ENCODE measurements at places on chromosomes 3 and 15. TPM values are rescaled to one million over a fixed set of nuclear protein-coding genes. Genes with fewer than 3 reads are reported as not detected.

DNA sequence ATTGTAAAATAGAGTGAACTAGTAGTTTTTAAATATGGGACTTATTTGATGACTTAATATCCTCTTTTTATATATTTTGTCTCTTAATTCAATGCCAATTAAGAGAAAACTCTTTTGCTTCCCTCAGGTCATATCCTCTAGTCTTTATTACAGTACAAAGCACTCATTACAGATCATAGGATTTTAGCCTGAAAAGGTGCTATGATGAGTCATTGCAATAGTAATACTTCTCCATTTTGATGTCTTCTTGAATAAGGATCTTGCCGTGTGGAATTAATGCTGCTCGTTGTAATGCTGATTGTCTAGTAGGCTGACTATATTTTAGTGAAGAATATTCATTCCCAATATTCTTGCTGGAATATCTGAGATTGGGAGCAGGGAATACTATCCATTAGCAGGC, 612.2 kb upstream of the GOLIM4 start:
- H3K27ac ChIP-seq = no peak overlapping the region
- H3K4me3 ChIP-seq = no peak overlapping the region
- H3K36me3 ChIP-seq = no peaks in the 10 kb centered on the region
- DNase-seq = no peak

- H3K4me1 ChIP-seq = peaks cover 5% of the 10 kb centered on the region
- no peaks in the 10 kb centered on the region for H3K27me3 ChIP-seq
- H3K27ac ChIP-seq = no peak overlapping the region
- no peak overlapping the region for H3K4me3 ChIP-seq
- no peaks in the 10 kb centered on the region for H3K36me3 ChIP-seq
Observed at GRCh38 chr3:15606434-15606891, 4.9 kb downstream of the BTD start.

DNA sequence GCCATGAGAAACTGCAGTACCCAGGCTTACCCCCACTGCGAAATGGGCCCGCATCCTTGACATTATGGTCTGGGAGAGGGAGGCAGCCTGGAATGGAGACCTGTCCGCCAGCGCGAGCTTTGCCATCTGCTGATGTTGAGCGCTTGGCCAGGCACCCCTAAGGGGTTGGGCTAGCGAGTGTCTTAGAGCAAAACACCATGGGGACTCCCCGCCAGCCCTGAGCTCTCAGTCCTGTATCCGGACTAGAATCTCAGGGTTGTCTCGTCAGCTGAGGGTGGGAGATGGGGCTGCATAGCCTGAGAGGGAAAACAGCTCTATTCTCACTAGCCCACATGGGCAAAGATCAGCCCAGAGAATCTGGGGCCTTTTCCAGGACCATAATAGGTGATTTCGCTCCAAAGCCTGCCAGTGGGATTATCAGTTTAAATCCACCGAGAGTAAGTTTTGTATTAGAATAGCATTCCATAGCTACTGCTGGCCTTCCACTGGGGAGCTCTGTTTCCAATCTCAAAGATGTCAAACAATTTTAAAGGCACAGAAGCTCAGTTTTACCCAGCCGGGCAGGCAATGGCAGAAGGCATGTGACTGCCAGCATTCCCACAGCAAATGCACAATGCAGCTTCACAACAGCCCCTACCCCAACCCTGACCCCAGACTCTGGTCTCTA, 167.5 kb upstream of the TPM1 start:
- DNase-seq = no peak
- no peaks in the 10 kb centered on the region for H3K4me1 ChIP-seq
- no peak overlapping the region for H3K4me3 ChIP-seq
- H3K36me3 ChIP-seq = no peaks in the 10 kb centered on the region
- H3K27me3 ChIP-seq = no peaks in the 10 kb centered on the region

DNA sequence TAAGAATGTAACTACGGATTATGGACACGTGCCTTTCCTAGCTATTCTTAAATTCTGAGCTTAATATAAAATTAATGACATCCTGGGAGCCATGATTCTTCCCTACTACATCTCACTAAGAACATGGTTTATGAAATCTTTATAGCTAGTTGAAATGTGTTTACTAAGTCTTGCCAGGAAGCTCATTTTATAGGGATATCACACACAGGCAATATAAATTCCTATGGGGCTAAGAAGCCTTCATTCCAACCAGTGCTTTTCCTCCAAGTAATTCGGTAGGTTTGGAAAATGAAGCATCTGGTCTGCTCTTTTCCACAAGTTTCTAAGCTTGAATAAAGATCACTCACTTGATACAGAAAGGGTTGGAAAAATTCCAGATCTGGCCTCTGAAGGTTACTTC, 802.6 kb downstream of the FHIT start:
- H3K27ac ChIP-seq = no peak overlapping the region
- H3K36me3 ChIP-seq = no peaks in the 10 kb centered on the region
- DNase-seq = no peak
- no peak overlapping the region for H3K4me3 ChIP-seq

GRCh38 chr3:71636482-71636881, 53.0 kb upstream of the FOXP1 start:
- no peak overlapping the region for H3K4me3 ChIP-seq
- H3K36me3 ChIP-seq = no peaks in the 10 kb centered on the region
- no peaks in the 10 kb centered on the region for H3K27me3 ChIP-seq
- no peaks in the 10 kb centered on the region for H3K4me1 ChIP-seq

- H3K27me3 ChIP-seq = no peaks in the 10 kb centered on the region
- no peak overlapping the region for H3K27ac ChIP-seq
- no peaks in the 10 kb centered on the region for H3K4me1 ChIP-seq
- no peaks in the 10 kb centered on the region for H3K36me3 ChIP-seq
Observed at GRCh38 chr15:72970933-72971760, 81.1 kb upstream of the NEO1 start.

DNA sequence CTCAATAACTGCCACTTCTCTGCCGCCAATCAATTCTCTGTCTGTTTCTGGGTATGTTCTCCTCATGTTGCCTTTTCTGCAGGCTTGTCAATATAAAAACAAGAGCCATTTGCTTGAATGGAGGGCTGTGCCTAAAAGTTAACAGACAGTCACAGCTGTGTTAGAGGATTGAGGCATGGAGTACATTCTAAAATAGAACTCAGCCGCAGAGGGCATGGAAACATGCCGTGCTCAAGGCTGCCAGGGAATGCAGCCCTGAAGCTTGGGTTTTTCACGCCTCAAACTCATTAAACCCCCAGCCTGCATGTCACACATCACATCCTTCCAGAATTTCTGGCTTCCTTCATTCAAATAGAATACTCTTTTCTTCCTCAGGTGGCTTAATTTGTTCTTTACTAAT, 166.6 kb downstream of the TPRG1 start:
- no peak for DNase-seq
- H3K27ac ChIP-seq = no peak overlapping the region
- H3K4me3 ChIP-seq = no peak overlapping the region

DNA sequence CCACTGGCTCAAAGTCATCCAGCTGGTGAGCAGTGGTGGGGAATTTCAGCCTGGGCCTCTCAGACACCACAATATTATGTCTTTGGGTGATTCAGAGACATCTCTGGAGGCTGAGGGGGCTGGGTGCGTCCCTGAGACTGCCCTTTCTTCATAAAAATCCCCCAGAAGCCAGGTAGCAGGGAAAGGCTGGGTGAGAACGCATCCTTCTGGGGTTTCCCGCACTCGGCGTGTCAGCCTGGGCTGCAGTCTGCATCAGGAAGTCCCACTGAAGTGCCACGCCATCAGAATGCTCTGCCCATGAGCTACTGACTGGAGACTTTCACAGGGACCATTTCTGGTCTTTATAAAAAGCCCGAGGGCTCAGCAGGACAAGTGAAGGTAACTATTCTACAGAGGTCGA, 148.8 kb upstream of the SLC6A11 start:
- H3K4me3 ChIP-seq = no peak overlapping the region
- H3K27me3 ChIP-seq = peaks cover 3% of the 10 kb centered on the region
- H3K27ac ChIP-seq = no peak overlapping the region
- DNase-seq = no peak
- H3K4me1 ChIP-seq = no peaks in the 10 kb centered on the region

GRCh38 chr3:115835946-115836345, 212.6 kb downstream of the GAP43 start:
- H3K27ac ChIP-seq = no peak overlapping the region
- no peaks in the 10 kb centered on the region for H3K27me3 ChIP-seq
- no peak for DNase-seq
- H3K4me3 ChIP-seq = no peak overlapping the region

GRCh38 chr3:15241341-15241740, 35.3 kb downstream of the CAPN7 start:
- no peaks in the 10 kb centered on the region for H3K4me1 ChIP-seq
- H3K36me3 ChIP-seq = peaks cover 40% of the 10 kb centered on the region
- H3K4me3 ChIP-seq = no peak overlapping the region

GRCh38 chr3:74009961-74010844, 385.5 kb upstream of the PDZRN3 start:
- no peaks in the 10 kb centered on the region for H3K36me3 ChIP-seq
- no peak overlapping the region for H3K27ac ChIP-seq
- H3K27me3 ChIP-seq = no peaks in the 10 kb centered on the region
- no peaks in the 10 kb centered on the region for H3K4me1 ChIP-seq

DNA sequence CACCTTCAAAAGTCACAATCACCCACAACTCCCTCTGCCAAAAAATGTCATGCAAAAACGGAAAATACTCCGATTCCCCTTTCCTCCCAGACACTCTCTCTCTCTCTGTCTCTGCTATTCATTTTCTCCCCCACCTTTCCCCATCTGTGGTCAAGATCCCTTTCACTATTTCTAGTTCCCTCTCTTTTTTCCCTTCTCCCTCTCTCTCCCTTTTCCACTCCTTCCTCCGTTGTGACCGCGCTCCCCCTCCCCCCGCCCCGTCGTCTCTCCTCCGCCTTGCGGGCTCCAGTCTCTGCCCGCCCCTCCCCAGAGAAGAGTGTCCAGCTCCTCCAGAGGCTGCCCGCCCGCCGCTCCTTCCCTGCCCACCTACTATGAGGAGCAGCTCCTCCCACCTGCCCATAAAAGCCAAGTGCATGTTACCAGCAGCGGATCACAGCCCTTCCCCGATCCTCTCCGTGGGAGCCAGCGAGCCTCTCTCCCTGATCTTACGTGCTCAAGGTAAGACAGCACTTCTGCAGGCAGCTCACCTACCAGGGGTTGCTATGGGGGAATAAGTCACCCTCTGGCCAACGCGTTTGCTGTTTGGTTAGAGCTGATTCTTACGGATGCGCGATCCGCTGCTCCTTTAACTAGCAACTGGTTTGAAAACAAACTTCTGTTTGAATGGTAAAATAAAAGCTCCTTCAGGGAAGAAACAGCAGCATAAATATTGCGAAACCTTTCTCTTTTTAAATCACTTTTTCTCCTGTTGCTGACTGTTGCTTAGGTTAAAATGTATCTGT, at the start of gene COL8A1:
TSS of gene COL8A1 (plus strand) at position 428 of the 782 bp plus-strand sequence. CDS start 152,089 bp downstream, outside the sequence.
- H3K27me3 ChIP-seq = peaks cover 10% of the 10 kb centered on the region
- no peak within 1 kb of the TSS for H3K27ac ChIP-seq
- H3K4me1 ChIP-seq = no peaks in the 10 kb centered on the region
- DNase-seq = no peak
- H3K4me3 ChIP-seq = no peak within 1 kb of the TSS
- H3K36me3 ChIP-seq = no peaks in the 10 kb centered on the region

- H3K27me3 ChIP-seq = no peaks in the 10 kb centered on the region
- H3K4me3 ChIP-seq = no peak overlapping the region
- H3K4me1 ChIP-seq = no peaks in the 10 kb centered on the region
- H3K27ac ChIP-seq = no peak overlapping the region
- no peaks in the 10 kb centered on the region for H3K36me3 ChIP-seq
Observed at GRCh38 chr3:37137516-37137915, 36.9 kb downstream of the LRRFIP2 start.

- H3K4me1 ChIP-seq = no peaks in the 10 kb centered on the region
- no peak for DNase-seq
- H3K36me3 ChIP-seq = no peaks in the 10 kb centered on the region
- no peak overlapping the region for H3K4me3 ChIP-seq
- no peaks in the 10 kb centered on the region for H3K27me3 ChIP-seq
Observed at GRCh38 chr3:72568083-72568482, 280.2 kb downstream of the SHQ1 start.

DNA sequence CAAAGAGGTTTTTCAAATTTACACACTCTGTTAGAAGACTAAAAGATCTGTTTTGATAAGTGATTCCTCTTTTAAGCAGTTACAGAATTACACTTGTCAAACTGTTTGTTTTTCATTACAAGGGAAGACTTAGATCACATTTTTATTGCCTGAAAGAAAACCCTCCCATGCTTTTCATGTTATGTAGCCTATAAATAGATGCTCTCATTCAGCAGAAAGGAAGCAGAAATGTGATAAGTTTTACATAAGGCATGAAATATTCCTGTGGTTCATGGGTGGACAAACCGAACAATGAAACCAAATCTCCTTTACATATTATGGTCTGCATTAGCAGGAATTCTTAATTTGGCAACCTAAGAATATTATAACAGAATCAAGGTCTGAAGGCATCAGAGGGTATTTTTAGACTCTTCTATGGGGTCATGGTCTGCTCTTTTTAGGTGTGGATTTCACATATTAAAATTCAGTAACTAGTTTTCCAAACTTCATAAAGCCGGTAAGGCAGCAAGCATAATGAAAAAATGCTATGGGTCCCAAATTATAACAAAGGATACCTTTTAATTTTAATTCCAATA, 37.3 kb upstream of the FXR1 start:
- no peak overlapping the region for H3K27ac ChIP-seq
- H3K4me1 ChIP-seq = no peaks in the 10 kb centered on the region
- no peak overlapping the region for H3K4me3 ChIP-seq
- no peaks in the 10 kb centered on the region for H3K36me3 ChIP-seq

DNA sequence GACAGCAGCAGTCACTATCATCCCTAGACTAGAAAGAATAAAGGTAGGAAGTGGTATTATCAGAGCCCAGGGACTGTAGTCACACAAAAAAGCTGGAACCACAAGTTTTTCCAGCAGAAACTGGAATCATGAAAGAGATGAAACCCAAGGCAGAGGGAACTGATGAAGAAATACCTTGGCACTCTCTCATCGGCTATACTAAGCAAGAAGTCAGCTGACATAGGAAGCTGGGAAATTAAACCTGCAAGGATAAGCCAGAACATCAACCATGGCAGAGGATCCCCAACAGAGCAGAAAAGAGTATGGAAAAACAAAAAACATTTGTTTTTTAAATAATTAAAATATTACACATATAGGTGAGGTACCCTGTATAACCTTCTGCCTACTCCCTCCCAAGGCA, 86.5 kb downstream of the AQR start:
- DNase-seq = no peak
- H3K27ac ChIP-seq = no peak overlapping the region
- no peaks in the 10 kb centered on the region for H3K27me3 ChIP-seq
- no peak overlapping the region for H3K4me3 ChIP-seq
- peaks cover 13% of the 10 kb centered on the region for H3K36me3 ChIP-seq
- H3K4me1 ChIP-seq = no peaks in the 10 kb centered on the region

GRCh38 chr3:114974387-114974786, 172.7 kb downstream of the ZBTB20 start:
- peaks cover 5% of the 10 kb centered on the region for H3K36me3 ChIP-seq
- no peaks in the 10 kb centered on the region for H3K27me3 ChIP-seq
- H3K27ac ChIP-seq = no peak overlapping the region
- DNase-seq = no peak
- H3K4me1 ChIP-seq = no peaks in the 10 kb centered on the region

SPESP1 gene
- total RNA-seq = 1.0 TPM

KLHL40 gene
- not detected for total RNA-seq

ATP13A5 gene
- not detected for total RNA-seq

LIPH gene
- total RNA-seq = not detected

CSPG5 gene
- 0.53 TPM for total RNA-seq

NR1I2 gene
- 0.35 TPM for total RNA-seq

CKMT1A gene
- not detected for total RNA-seq
